CD8-positive, alpha-beta memory T cell (primary cell): ENCODE measurements at places on chromosomes 5 and 9. TPM values are rescaled to one million over a fixed set of nuclear protein-coding genes. Genes with fewer than 3 reads are reported as not detected.

- DNase-seq: no peak
These were observed 226.1 kb downstream of the NR3C1 start for GRCh38 chr5:143177263-143177983.

DNA sequence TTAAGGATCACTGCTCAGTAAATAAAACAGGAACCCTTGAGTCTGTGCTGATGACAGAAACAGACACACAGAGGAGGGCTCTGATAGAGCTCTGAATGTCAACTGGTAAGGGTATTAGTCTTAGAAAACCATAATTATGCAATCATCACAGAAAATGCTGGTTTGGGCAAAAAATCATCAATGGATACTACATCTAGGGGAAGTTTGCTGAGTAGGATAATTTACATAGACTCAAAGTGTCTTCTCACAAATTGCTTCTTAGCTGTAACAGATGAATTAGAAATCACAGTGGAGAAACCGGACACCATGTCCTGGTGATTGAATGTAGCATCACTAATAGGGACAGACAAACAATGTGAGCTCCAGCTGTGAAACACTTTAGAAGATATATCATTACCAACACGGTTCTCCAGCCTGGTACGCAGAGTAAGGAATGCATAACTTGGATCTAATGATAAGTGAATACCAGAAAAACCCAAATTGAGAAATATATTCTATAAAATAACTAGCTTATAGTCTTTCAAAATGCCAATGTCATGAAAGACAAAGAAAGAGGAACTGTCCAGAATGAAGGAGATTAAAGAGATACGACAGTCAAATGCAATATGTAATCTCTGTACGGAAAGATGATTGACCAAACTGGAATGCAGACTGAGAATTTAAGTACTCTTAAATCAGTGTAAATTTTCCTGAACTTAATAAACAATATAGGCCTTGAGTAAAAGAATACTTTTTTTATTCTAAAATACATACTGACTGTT is 17.3 kb downstream of the CHD1 start:
- DNase-seq: no peak

Gene PWWP2A
- 24.0 TPM for total RNA-seq

Gene PCDHB6
- total RNA-seq: not detected

GRCh38 chr5:10874541-10874940 is 113.5 kb upstream of the DAP start:
- DNase-seq: no peak

- DNase-seq: no peak
These were observed 122.5 kb downstream of the TRPM3 start for GRCh38 chr9:70998962-70999361.

GRCh38 chr9:98479449-98479848 is 224.0 kb upstream of the TBC1D2 start:
- no peak for DNase-seq

DNA sequence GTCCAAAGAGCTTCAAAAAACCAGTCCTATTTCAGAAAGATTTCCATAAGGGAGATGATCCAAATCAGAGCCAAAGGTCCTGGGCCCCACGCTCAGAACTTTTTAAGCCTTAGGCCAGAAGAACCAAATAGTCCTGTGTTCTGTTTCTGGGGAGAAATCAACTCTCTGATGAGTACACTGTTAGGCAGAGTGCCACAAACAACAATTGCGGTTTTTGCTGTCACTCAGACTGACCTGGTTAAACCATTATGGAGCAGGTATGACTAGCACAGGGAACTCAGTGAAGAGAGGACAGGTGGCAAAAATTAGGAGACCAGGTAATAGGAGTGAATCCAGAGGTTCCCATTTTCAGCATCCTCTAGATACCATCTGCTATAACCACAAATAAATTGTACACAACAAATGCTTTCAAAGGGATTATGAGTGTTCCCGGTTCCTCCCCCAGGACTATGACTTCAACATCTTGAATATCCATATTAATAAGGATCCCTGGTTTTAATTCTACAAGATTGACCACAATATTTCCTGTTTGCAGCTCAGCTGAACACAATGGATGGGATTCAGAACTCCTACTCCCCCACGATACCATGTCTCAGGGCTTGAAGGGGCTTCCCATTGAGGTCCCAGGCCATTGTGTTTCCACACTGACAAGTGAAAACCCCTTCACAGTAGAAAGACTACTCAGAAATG is 52.1 kb upstream of the FREM1 start:
- no peak for DNase-seq

Gene PCDHGB3
- 0.18 TPM for total RNA-seq

- no peak for DNase-seq
These were observed 214.1 kb upstream of the TLE4 start for GRCh38 chr9:79357616-79358015.
